Iris pigment epithelial cell (primary cell): ENCODE measurements at places on chromosomes 11 and 22.

DNA sequence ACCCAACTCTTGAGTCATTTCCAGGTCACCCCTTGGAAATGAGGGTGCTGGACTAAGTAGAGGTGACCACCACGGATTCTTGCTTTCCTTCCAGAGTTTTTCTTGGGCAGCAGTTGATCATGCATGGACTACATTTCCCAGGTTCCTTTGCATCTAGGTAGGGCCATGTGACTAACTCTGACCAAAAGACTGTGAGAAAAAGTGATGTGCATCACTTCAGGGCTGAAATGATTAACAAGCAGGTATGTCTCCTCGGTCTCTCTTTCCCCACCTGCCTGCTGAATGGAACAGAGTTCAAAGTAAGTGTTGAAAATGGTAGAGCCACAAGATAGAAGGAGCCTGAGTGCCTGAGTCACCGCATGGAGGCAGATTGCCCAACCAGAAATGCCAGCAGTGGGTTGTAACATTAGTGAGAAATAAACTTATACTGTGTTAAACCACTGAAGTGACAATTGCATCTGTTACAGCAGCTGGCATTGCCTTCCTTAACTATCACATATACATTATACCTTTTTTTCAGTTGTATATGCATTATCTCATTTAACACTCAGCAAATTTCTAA, 113.5 kb downstream of the MN1 start:
- peak; percentile 21 for DNase-seq

GRCh38 chr22:32127904-32128303, 31.2 kb downstream of the C22orf42 start:
- DNase-seq = no peak

GRCh38 chr22:49500076-49500460, 327.6 kb downstream of the BRD1 start:
- DNase-seq = no peak

GRCh38 chr22:37696657-37697537, at the start of gene TRIOBP:
Gene TRIOBP, plus strand, starts transcription at chr22:37697048. Its CDS starts 4,318 bp downstream, at chr22:37701366.
- peak; percentile 96 for DNase-seq

DNA sequence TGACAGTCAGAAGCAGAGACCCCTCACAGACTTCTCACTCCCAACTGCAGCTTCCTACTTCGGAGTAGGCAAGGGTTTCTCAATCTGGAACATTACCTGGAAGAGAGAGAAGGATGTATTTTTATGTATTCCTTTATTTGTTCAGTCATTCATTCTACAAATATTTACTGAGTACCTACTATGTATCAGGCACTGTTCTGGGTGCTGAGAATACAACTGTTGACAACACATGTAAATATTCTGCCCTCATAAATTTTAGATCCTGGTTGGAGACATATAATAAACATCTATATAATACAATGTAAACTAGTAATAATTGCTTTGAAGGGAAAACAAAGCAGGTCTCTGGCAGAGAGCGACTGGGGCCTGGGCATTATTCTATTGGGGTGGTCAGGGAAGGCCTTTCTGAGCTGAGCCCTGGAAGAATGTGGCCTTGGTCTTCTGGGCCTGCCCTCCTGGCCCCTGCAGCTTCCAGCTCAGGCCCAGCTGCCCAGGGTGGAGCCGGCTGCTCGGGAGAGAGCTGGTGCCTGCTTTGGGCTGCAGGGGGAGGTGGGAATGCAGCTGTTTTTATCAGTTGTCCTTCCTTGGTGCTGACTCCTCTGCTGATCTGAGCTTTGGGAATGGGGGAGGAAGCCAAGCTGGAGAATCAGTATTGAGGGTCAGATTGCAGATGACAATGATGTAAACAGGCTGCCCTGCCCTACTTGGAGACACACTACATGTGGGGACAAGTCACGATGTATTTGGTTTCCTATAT, 46.8 kb downstream of the PKNOX2 start:
- no peak for DNase-seq

- no peak for DNase-seq
These were observed 54.8 kb downstream of the SBF1 start for GRCh38 chr22:50420015-50420414.
